ENCODE measurements at places on chromosomes 16 and 17. TPM values are rescaled to one million over a fixed set of nuclear protein-coding genes. Genes with fewer than 3 reads are reported as not detected.

GRCh38 chr17:40191237-40192208 lies 14.3 kb downstream of the RAPGEFL1 start:
- peak; percentile 81 for DNase-seq

DNA sequence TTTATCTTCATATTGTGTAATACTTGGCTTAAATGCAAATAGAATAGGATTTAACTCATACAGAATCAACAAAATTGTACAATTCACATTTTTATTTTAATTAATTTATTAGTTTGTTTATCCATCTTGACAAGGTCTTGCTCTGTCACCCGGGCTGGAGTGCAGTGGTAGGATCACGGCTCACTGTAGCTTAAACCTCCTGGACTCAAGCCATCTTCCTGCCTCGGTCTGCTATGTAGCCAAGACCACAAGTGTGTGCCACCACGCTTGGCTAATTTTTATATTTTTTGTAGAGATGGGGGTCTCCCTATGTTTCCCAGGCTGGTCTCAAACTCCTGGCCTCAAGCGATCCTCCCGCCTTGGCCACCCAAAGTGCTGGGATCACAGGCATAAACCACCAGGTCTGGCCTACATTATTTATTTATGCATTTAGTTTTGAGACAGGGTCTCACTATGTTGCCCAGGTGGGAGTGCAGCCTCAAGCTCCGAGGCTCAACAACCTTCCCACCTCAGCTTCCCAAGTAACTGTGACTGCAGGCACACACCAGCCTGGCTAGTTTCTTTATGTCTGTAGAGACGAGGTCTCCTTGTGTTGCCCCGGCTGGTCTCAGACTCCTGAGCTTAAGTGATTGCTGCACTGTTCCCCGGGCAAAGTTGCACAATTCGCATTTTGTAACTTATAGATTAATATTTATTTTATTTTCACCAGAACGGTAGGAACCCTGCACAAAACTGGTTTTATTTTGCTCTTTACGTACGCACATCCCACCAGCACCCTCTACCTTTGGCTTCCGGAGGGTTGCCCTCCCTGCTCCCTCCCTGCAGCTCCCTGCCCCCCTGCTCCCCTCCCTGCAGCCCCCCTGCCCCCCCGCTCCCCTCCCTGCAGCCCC lies 4.9 kb downstream of the DPEP1 start:
- no peak for DNase-seq

The ZSCAN10 gene
- not detected for total RNA-seq

The RPRML gene
- not detected for total RNA-seq

The SAP30BP gene
- total RNA-seq = 65.3 TPM

Data from Peyer's patch (tissue), 4 donors.